ENCODE measurements at places on chromosomes 3 and 15. TPM values are rescaled to one million over a fixed set of nuclear protein-coding genes. Genes with fewer than 3 reads are reported as not detected.
A peak's percentile ranks its signal among the peaks of the same experiment; 100 is the strongest.

GRCh38 chr15:39459548-39459947 lies 121.3 kb upstream of the THBS1 start:
- no peak for DNase-seq

DNA sequence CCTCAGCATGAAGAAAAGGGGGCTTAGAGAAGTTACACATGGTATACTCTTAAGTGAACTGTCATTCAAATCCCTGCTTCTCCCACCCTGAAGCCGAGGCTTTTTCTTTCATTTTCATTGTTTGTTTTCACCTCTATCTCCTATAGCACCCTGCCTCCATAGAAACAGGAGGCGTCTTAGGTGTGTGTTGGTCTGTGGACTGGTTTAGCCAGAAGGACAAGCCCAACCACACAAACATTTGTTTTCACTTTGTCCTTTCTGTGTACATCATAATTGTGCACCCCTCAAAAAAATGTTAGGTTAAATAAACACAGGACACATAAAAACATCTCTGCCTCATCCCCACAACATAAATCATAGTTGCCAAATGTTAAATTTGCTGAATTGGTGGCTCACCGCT lies 73.3 kb upstream of the UBE2E2 start:
- no peak for DNase-seq

GRCh38 chr3:88084097-88084501 lies 25.0 kb downstream of the ZNF654 start:
- DNase-seq: no peak

GRCh38 chr3:64884536-64884935 lies 196.7 kb upstream of the ADAMTS9 start:
- DNase-seq: no peak

- DNase-seq: no peak
These were observed 41.8 kb upstream of the UBE2E2 start for GRCh38 chr3:23161308-23161707.

DNA sequence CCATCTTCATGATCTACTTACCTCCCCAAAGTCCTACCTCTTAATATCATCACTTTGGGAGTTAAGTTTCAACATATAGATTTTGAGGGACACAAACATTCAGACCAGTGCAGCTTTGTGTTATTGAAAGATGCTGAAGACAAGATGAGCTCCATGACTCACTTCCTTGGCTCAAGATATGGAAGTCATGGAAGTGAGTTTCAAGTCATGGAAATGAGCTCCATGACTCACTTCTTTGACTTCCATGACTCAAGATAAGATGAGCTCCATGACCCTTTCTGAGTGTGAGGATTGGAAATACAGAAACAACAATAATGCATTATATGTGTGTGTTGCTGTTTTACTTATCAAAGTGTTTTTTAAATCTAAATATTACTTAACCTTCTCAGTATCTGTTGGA lies 170.2 kb upstream of the TPRG1 start:
- DNase-seq: no peak

- no peak for DNase-seq
These were observed 10.5 kb downstream of the ANPEP start for GRCh38 chr15:89803941-89804800.

- no peak for DNase-seq
These were observed 62.0 kb downstream of the P3H2 start for GRCh38 chr3:190058521-190059241.

DNA sequence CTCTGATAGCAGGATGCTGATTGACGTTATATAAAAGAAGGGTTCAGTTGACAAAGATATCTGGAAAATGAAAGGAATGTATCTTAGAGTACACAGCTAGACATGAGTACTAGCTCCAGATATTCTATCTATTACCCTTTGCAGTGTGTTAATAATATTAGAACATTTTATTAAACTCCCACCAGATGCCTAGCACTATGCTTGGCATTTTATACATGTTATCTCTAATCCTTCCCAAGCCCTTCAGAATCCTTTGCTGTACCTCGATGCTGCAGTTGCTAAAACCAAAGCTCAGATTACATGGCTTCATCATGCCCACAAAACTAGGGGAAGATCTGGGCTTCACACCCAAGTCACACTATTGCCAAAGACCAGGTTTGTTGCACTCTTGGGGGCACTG lies 350.1 kb upstream of the AZI2 start:
- DNase-seq: no peak

DNA sequence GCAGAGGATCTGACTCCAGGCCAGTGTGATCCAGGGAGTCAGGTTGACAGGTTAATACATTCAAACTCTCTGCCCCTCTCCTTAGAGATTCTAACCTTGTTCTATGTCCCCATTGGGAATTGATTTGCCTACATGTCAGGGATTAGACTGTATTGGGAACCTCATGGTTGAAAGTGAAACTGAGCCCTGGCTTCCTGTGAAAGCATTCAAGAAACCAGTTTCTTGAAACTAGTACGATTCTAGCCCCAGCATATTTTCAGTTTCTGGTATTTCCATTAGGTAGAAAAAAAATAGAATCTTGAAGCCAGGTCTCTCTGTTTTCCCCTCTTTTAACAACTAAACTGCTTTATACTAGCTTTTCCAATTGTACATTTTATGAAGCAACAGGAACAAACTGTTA lies 140.4 kb upstream of the ABI3BP start:
- DNase-seq: no peak

GRCh38 chr3:154018100-154018696 lies 103.0 kb upstream of the ARHGEF26 start:
- peak; percentile 31 for DNase-seq

DNA sequence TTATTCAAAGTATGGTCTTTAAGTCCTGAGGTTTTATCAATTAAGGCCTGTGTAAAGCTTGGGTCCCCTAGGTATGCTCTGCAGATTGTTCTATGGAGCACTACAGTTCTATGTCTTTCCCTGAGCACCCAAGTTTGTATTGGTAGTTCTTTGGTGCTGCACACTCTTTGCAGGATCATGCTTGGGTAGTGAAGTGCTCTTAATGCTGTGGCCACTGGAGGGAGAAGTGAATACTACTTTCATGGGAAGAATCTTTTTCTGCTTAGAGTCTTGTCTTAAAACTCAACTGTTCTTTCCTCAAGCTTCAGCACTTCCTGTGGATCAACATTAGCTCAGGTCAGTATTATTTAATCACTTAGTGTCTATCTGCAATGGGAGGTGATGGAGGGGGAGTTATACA lies 93.6 kb upstream of the CFAP20DC start:
- no peak for DNase-seq

DNA sequence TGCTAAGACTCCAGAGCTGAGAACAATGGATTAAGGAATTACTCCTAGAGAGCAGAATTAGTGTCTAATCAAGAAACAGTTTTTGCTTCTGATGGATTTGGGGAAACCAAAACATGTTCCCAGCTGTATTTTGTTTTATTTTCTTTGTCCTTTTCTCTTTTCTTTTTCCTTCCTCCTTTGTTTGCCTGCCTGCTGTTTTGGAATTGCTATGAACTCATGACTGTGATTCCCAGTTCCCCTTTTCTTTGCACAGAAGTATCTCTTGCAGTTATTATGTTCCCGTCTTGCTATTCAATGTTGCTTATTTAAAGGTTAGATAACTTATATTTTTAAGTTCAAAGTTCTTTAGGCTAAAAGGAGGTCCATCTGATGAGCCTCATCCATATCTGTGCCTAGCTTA lies 77.0 kb upstream of the GBE1 start:
- DNase-seq: no peak

GRCh38 chr3:51896607-51897305 lies 6.4 kb downstream of the IQCF1 start:
- no peak for DNase-seq

DNA sequence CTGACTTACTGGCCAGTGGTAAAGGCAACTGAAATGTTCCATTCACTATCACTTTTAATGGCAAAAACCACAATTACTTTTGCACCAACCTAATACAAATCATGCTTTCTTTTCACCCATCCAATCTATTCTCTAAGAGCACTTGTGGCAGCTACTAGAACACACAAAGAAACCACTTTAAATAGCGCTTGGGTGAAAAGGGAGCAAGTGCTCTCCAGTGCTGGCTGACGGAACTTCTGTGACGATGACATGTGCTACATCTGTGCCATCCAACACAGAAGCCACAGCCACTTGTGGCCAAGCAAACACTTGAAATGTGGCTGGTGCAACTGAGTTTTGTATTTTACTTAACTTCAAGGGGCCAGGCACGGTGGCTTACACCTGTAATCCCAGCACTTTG lies 18.9 kb downstream of the SH3BP5 start:
- no peak for DNase-seq

DNA sequence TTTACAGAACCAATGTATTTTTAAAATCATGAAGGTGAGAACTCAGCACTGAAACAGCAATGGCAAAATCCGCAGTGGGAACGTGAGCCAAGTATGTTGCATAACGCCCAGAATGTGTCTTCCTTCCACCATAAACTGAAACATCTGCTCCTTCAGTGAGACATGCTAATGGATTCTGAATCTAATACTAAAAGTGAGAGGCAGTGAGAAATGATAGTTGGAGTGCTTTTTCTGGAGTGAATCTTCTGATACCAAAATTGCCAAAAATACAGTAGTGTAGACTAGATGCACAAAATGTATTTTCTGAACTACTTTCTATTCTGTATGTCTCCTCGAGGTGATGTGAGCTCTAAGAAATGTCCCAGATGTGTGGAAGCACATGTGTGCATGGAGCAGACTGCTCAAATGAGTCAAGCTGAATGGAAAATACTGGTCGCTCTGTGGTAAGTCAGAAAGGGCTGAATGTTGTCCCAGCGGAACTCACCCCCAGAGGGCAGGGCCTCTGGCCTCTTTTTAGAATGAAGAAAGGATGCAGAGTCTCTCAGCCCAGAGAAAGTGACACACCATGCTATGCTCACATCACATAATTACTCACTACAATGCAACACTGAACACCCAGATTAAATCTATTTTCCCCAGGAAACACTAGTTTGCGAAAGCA lies 73.0 kb downstream of the ATP10A start:
- peak; percentile 25 for DNase-seq

DNA sequence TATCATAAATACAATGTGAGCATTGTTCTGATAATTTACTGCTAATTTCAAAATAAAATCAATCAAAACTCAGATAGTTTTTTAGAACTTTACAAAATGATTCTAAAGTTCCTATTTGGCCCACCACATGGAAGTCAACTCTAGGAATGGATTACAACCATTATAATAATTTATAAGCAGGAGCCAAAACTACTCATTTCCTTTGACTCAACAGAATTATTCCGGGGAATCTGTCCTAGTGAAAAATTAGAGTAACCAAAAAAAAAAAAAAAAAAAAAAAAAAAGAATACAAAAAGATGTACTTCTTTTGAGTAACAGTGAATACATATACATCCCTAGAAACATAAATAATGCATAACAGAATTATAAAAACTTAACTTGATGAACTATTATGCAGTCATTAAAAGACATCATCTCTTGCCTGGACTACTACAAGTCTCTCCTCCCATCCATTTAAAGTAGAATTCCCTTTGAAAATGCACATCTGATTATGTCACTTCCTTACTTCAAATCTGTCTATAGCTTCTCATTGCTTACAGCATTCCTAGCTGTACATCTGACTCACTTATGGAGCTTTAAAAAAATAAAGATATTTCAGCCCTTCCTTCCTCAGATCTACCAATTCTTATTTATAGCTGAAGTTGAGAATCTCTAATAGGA lies 43.4 kb downstream of the HDGFL3 start:
- DNase-seq: no peak

The PLOD2 gene
- 89.6 TPM for total RNA-seq

The PRSS50 gene
- total RNA-seq: not detected

The MYRIP gene
- 8.9 TPM for total RNA-seq

The CGGBP1 gene
- total RNA-seq: 49.9 TPM

The CPN2 gene
- not detected for total RNA-seq

The TEX55 gene
- not detected for total RNA-seq

The RTP1 gene
- not detected for total RNA-seq

The CFAP100 gene
- not detected for total RNA-seq

The KLHL6 gene
- total RNA-seq: 3.6 TPM

The VIPR1 gene
- total RNA-seq: 137 TPM

The IGSF11 gene
- total RNA-seq: 0.27 TPM

The CFAP161 gene
- total RNA-seq: not detected

The C15orf61 gene
- total RNA-seq: 7.0 TPM

The CCR2 gene
- total RNA-seq: 3.7 TPM

The GOLGA6B gene
- total RNA-seq: not detected

Data from left colon (tissue), 2 donors.